ENCODE measurements at places on chromosomes 16 and 17.

DNA sequence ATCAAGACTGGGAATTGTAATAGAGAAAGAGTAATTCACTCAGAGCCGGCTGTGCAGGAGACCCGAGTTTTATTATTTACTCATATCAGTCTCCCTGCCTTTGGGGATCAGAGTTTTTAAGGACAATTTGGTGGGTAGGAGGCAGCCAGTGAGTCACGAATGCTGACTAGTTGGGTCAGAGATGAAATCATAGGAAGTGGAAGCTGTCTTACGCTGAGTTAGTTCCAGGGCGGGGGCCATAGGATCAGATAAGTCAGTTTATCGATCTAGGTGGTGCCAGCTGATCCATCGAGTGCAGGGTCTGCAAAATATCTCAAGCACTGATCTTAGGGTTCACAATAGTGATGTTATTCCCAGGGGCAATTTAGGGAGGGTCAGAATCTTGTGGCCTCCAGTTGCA is 20.2 kb upstream of the GUCY2D start:
- no peak for DNase-seq

- no peak for DNase-seq
These were observed 99.4 kb downstream of the KCNJ12 start for GRCh38 chr17:21475571-21475970.

- no peak for DNase-seq
These were observed 19.1 kb upstream of the APRT start for GRCh38 chr16:88830783-88831182.

DNA sequence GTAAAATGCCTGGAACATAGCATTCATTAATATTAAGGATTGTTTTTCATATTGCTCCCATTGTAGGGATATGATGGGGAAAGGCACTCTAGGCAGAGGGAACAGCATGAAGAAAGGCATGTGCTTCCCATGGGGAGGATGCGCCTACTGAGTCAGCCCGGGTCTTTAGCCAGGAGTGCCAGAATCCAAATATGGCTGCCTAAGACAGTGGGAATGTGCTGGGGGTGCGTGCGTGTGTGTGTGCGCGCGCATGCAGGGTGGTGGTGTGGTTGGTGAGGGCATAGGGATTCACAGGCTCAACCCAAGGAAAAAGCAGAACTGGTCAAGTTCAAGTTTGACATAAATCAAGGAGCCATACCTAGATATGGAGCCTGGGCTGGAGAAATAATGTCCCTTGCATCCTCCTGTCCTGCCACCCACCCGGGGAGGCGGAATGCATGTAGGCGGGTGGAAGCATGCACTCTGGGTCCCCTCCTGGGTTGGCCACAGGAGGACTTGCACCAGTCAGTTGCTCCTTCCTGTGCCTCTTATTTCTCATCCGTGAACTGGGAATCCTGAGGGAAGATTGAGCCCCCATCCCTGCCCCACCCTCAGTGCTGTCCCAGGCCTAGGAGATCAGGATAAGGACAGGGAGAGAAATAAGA is 18.6 kb upstream of the NDRG4 start:
- no peak for DNase-seq

GRCh38 chr17:30345527-30346075 is 11.7 kb upstream of the TMIGD1 start:
- peak; percentile 62 for DNase-seq
